Activated CD8-positive, alpha-beta T cell treated with anti-CD3 and anti-CD28 coated beads for 36 hours (primary cell): ENCODE measurements at places on chromosomes 6 and 20. TPM values are rescaled to one million over a fixed set of nuclear protein-coding genes. Genes with fewer than 3 reads are reported as not detected.

SLC4A11 gene
- 1.8 TPM for total RNA-seq

DNA sequence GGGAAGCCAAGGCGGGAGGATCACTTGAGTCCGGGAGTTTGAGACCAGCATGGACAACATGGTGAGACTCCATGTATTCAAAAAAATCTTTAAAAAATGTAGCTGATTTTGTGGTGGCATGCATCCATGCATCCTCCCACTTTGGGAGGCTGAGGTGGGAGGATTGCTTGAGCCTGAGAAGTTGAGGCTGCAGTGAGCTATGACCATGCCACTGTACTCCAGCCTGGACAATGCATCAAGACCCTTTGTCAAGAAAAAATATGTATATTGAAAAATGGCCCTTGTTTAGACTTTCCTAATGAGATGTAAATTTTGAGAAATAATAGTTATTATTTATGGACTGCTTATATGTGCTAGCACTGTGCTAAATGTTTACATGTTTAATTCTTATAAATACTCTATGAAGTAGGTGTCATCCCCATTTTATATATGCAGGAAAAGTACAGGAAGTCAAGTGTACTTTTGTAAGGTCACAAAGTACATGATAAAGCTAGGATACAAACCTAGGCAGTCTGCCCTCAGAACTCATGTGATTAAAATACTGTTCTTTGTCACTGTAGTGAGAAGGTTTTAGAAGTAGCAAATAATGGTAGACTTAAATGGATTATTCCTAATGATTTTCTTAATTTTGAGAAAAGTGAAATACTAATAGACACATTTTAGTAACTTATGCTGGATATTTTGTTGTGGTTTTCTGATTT is 58.8 kb downstream of the ITCH start:
- H3K27ac ChIP-seq, result no peak overlapping the region
- H3K4me3 ChIP-seq, result no peak overlapping the region
- H3K27me3 ChIP-seq, result no peaks in the 10 kb centered on the region
- no peak for DNase-seq
- peaks cover 12% of the 10 kb centered on the region for H3K4me1 ChIP-seq

TENT5A gene
- total RNA-seq, result 1.1 TPM

GRCh38 chr20:36654506-36654905 is 8.5 kb upstream of the SLA2 start:
- DNase-seq, result no peak
- peaks cover 12% of the 10 kb centered on the region for H3K4me1 ChIP-seq
- H3K4me3 ChIP-seq, result no peak overlapping the region

GRCh38 chr20:47334022-47334551 is 22.4 kb downstream of the ZMYND8 start:
- H3K27ac ChIP-seq, result peak overlapping the region; percentile 53
- H3K4me3 ChIP-seq, result no peak overlapping the region
- H3K4me1 ChIP-seq, result peaks cover 61% of the 10 kb centered on the region

GRCh38 chr20:45344168-45344860 is 3.9 kb downstream of the SDC4 start:
- H3K27me3 ChIP-seq, result peaks cover 2% of the 10 kb centered on the region
- peak; percentile 30 for DNase-seq
- peaks cover 44% of the 10 kb centered on the region for H3K4me1 ChIP-seq
- H3K27ac ChIP-seq, result no peak overlapping the region
- H3K4me3 ChIP-seq, result no peak overlapping the region

DNA sequence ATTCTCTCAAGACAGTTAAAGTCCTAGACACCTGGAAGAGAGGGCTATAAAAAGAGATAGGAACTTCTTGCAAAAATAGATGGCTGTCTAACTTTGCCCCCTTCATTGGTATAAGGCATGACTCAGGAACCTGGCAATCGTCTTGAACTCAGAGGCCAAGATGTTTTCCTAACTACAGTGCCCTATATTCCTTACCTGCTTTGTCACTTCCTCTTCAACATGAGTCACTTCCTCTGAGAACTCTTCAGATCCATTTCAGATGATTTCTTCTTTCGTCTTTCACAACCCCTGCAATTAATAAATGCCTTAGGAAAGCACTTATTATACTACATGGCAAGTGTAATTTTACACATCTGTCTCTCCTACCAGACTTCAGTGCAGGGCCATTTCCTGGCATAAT is 83.5 kb downstream of the HAO1 start:
- no peaks in the 10 kb centered on the region for H3K36me3 ChIP-seq
- H3K27ac ChIP-seq, result no peak overlapping the region
- H3K4me3 ChIP-seq, result no peak overlapping the region
- H3K27me3 ChIP-seq, result peaks cover 2% of the 10 kb centered on the region
- no peaks in the 10 kb centered on the region for H3K4me1 ChIP-seq

GRCh38 chr20:2879146-2879545 is 5.9 kb downstream of the PTPRA start:
- no peak overlapping the region for H3K27ac ChIP-seq
- no peak for DNase-seq
- peaks cover 37% of the 10 kb centered on the region for H3K36me3 ChIP-seq

GRCh38 chr6:135638108-135638507 is 140.6 kb upstream of the AHI1 start:
- peaks cover 40% of the 10 kb centered on the region for H3K36me3 ChIP-seq
- no peak for DNase-seq
- no peak overlapping the region for H3K4me3 ChIP-seq
- H3K27me3 ChIP-seq, result peaks cover 4% of the 10 kb centered on the region

PLG gene
- not detected for total RNA-seq

DNA sequence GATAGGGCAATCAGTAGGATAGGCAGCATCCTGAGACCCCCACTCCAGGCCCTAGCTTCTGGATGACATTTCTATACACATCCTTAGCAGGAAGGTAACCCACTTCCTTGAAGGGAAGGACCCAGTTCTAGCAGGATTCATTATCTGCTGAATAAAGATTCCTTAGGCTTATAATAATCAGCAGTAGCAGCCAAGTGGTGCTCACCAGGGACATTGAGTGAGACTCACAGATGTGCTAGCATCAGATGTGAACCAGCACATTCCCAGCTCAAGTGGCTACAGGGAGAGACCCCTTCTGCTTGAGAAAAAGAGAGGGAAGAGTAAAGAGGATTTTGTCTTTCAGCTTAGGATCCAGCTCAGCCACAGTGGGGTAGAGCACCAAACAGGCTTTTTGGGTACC is 244.8 kb upstream of the UFL1 start:
- peaks cover 7% of the 10 kb centered on the region for H3K27me3 ChIP-seq
- no peaks in the 10 kb centered on the region for H3K4me1 ChIP-seq
- no peak overlapping the region for H3K4me3 ChIP-seq

DNA sequence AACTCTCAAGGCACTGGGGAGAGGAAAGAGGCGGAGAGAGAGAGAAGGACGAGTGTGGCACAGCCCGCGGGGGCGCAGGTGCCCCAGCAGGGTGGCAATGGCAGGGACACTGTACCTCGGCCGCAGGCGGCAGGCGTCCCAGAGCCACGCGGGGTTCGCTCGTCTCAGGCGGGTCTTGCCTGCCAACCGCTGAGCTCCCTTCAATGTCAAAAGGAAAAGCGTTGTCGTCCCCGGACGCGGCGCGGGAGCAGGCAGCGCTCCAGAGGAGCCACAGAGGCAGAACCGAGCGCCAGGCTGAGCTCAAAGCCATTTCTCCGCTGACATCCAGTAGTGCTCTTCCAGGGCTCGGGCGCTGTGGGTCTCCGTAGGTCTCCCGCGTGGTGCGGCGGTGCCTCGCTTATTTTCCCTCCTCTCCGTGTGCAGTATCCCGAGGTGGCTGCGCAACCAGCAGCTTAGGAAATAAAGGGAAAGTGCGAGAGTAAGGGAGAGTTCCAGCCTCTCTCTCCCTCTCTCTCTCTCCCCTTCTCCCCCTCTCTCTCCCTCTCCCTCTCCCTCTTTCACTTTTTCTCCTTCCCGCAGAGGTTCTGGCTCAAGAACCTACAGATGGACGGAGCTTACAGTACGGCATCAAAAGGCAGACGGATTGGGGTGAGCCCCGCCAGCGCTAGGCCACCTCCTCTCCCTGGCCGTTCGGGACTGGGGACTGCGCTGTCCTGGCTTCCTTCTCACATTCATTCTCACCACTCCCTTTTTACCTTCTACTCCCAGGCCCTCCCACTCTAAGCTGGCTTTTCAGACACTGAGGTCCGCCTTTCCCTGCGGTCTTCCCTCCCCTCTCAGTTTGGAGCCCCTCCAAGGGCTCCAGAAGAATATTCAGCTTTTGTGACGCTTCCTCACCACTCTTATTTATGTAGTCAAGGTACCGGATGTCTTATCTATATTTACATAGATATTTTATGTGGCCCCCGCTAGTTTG is at the start of gene LAMA4:
TSS of gene LAMA4 (minus strand) at position 727 of the 976 bp plus-strand sequence. CDS start at position 310, 417 bp downstream.
- H3K4me1 ChIP-seq, result peaks cover 12% of the 10 kb centered on the region
- peaks cover 41% of the 10 kb centered on the region for H3K27me3 ChIP-seq
- peak; percentile 32 for DNase-seq
- H3K27ac ChIP-seq, result no peak within 1 kb of the TSS
- H3K4me3 ChIP-seq, result peak within 1 kb of the TSS; percentile 67
- no peaks in the 10 kb centered on the region for H3K36me3 ChIP-seq

- H3K27me3 ChIP-seq, result peaks cover 2% of the 10 kb centered on the region
- no peak overlapping the region for H3K27ac ChIP-seq
- H3K36me3 ChIP-seq, result no peaks in the 10 kb centered on the region
- H3K4me3 ChIP-seq, result no peak overlapping the region
- H3K4me1 ChIP-seq, result peaks cover 3% of the 10 kb centered on the region
These were observed 133.5 kb upstream of the TMEM170B start for GRCh38 chr6:11404081-11404480.

- peaks cover 8% of the 10 kb centered on the region for H3K27me3 ChIP-seq
- no peak overlapping the region for H3K27ac ChIP-seq
- no peak overlapping the region for H3K4me3 ChIP-seq
These were observed 110.6 kb downstream of the FNDC1 start for GRCh38 chr6:159279790-159280277.

DNA sequence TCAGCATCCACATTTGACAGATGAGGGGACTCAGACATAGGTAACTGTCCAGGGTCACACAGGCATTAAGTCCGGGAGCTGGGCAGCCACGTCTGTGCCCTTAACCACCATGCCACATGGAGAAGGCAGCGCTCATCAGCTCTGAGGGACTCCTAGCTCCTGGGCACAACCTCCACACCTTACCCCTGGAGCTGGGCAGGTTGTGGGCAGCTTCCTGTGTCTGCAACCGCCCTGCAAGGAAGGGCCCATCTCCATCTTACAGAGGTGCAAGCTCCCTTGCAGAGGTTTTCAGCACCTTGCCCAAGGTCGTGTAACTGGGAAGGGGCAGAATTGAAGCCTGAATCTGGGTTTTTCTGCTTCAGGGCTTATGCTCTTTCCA is 7.9 kb downstream of the CCDC167 start:
- H3K27ac ChIP-seq, result peak overlapping the region; percentile 26
- peaks cover 85% of the 10 kb centered on the region for H3K4me1 ChIP-seq
- H3K4me3 ChIP-seq, result no peak overlapping the region

BTBD9 gene
- 6.4 TPM for total RNA-seq

- no peaks in the 10 kb centered on the region for H3K36me3 ChIP-seq
- DNase-seq, result no peak
- peaks cover 3% of the 10 kb centered on the region for H3K27me3 ChIP-seq
- no peaks in the 10 kb centered on the region for H3K4me1 ChIP-seq
- H3K4me3 ChIP-seq, result no peak overlapping the region
These were observed 13.9 kb upstream of the BCLAF1 start for GRCh38 chr6:136303516-136303915.

DNA sequence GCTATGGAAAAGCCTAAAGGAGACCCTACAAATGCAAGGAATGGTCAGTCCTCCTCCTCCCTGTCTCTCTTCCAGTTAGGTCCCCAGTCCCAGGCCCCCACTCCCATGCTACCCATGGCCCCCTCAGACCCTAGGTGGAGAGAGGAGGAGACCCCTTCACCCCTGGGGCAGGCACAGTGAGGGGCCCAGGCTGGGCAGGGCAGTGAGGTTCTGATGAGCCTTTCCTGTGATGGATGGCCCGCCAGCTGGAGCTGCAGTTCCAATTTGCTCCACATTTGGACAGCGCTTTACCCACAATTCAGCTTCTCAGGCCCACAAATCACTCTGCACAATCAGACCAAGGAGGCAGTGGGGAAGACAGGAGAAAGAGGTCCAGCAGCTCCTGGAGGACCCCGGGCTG is 37.3 kb upstream of the MLN start:
- H3K27me3 ChIP-seq, result peaks cover 2% of the 10 kb centered on the region
- DNase-seq, result no peak
- no peak overlapping the region for H3K4me3 ChIP-seq
- no peak overlapping the region for H3K27ac ChIP-seq

STK4 gene
- 154 TPM for total RNA-seq

PPDPF gene
- 193 TPM for total RNA-seq

GRCh38 chr6:24847402-24847801 is 48.7 kb upstream of the ARMH2 start:
- DNase-seq, result no peak
- H3K4me1 ChIP-seq, result peaks cover 58% of the 10 kb centered on the region
- peak overlapping the region; percentile 78 for H3K27ac ChIP-seq
- H3K36me3 ChIP-seq, result peaks cover 76% of the 10 kb centered on the region

COL11A2 gene
- 1.4 TPM for total RNA-seq

LGSN gene
- not detected for total RNA-seq

SCRT2 gene
- total RNA-seq, result not detected
